K562 (cell line): ENCODE measurements at places on chromosomes 6 and 20. TPM values are rescaled to one million over a fixed set of nuclear protein-coding genes. Genes with fewer than 3 reads are reported as not detected.

GRCh38 chr20:56816349-56816748, 187.2 kb downstream of the TFAP2C start:
- DNase-seq: no peak

CST1 gene
- total RNA-seq: not detected in 2 replicates

MCUR1 gene
- 60.2 and 62.6 TPM in 2 replicates for total RNA-seq

OR2B2 gene
- total RNA-seq: not detected in 2 replicates

DNA sequence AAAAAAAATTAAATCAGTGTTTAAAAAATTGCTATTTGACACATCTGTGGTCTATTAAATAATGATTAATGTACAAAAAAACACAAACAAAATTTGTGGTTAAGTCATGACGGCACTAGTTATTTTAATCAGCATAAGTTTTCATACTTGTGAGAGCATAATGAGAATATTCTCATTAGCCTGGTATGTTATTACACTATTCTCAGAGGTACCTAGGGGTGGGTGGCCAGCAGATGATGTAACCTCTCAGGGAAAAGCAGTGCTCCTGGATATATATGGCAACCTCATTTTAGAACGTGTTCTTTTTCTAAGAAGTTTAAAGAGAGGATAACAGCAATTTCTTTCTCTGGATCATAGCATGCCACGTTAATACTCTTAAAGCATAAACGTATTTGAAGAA, 109.2 kb downstream of the GJA1 start:
- no peak for DNase-seq

DNA sequence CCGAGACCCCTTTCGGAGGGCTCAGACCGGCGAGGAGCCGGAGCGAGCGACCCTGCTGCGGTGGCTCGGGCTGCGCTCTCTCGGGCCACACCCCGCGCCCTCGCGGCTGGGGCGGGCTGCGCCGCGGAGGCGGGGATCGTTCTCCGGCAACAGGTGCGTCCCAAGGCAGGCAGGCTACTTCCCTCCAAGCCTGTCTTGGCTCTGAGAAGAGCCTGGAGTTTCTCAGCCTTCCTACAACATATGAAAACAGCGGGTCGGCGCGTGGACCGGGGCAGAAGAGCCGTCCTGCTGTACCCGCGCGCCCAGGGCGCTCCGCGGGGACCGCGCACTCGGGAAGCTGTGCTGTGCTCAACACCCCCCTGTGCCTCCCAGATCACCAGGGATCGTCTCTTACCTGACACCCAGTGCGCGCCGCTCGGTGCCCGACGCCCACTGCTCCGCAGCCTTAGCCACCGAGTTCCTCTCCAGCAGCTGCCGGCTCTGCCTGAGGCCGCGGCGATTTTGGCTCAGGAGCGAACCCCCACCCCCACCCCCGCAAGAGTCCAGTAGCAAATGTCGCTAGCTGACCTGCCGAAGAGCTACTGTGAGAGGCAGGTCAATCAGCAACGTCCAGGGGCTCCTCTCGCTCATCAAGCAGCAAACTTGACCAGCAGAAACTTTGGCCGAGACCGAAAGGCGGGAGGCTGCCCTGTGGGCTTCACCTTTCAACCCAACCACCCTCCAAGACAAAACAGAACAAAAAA, 3.7 kb upstream of the OLIG3 start:
- no peak for DNase-seq

NR2E1 gene
- total RNA-seq: not detected in 2 replicates

DNA sequence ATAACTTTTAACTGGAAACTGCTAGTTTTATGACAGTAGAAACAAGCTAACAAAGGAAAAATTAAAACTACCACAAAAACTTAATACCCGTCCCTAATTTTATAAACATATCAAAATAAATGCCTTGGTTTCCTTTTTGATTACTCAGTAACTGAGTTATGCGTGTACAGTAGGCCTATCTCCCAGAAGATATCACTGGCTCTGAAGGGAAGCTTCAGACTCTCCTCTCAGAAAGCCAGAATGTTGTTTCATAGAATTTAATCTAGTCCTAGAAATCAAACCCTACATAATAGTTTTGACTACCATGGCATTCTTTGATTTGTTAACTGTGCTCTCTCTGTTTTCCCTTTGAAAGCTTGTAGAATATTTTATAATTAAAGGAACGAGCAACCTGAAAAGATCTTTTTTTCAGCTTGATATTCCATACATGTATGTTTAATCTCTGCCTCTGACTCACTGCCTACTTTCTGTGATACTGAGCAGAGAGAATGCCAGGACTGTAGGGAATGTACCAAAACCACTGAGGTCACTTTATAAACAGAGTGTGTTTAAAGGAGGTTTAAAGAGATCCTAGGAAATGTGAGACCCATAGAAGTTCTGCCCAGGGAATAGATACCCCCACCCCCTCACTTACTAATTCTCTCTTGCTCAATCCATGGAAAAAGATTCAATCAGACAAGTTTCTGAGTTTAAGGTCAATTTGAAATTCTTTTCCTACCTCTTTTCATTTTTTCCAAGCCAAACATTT, 311.5 kb downstream of the HDGFL1 start:
- DNase-seq: no peak

GRCh38 chr20:7859356-7859802, 80.9 kb downstream of the HAO1 start:
- peak; percentile 4 for DNase-seq

GRCh38 chr20:43383026-43383795, 74.5 kb upstream of the SRSF6 start:
- no peak for DNase-seq

DNA sequence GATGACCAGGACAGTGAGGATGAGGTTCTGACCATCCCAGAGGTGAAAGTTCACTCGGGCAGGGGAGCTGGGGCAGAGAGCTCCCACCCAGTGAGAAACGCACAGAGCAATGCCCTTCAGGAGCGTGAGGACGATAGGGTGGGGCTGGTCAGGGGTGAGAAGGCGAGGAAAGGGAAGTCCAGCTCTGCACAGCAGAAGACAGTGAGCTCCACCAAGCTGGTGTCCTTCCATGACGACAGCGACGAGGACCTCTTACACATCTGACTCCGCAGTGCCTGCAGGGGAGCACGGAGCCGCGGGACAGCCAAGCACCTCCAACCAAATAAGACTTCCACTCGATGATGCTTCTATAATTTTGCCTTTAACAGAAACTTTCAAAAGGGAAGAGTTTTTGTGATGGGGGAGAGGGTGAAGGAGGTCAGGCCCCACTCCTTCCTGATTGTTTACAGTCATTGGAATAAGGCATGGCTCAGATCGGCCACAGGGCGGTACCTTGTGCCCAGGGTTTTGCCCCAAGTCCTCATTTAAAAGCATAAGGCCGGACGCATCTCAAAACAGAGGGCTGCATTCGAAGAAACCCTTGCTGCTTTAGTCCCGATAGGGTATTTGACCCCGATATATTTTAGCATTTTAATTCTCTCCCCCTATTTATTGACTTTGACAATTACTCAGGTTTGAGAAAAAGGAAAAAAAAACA, 16.6 kb upstream of the SLC22A1 start:
- DNase-seq: no peak

GRCh38 chr6:137832110-137832509, 34.9 kb upstream of the TNFAIP3 start:
- DNase-seq: peak; percentile 70

- DNase-seq: no peak
Observed at GRCh38 chr6:69933239-69933638, 66.9 kb downstream of the COL19A1 start.

PDRG1 gene
- 25.2 and 26.1 TPM in 2 replicates for total RNA-seq

MYCT1 gene
- total RNA-seq: not detected in 2 replicates

THBD gene
- total RNA-seq: 0.47 and 0.49 TPM in 2 replicates

DNA sequence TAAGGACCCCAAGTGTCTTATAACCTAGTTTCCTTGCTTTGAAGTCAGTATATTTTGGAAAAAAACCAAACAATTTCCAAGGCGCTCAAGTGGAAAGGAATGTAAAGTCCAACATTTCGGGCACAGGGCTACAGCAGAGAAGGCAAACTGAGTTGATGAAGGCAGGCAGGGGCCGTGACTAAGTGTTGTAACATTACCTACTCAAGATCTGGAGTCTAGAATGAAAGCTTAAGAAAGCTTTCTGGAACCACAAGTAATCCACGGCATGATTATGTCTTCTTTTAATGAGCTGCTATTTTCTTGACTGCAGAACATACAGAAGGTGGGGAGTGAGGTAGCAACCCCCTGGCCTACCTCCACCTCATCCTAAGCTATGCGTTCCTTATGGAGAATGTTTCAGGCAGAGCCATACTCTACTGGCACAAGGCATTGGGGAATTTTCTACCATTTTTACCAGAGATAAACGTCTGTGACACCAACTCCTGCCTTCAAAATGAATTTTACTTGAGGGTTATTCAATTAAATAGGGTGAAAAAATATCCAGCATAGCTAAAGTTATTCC, 4.3 kb downstream of the PPP1R10 start:
- DNase-seq: no peak

C6orf141 gene
- total RNA-seq: not detected in 2 replicates

CPNE5 gene
- total RNA-seq: 0.47 and 0.49 TPM in 2 replicates

- no peak for DNase-seq
Observed at GRCh38 chr20:1951436-1952115, 42.3 kb downstream of the PDYN start.

LKAAEAR1 gene
- total RNA-seq: not detected in 2 replicates

DNA sequence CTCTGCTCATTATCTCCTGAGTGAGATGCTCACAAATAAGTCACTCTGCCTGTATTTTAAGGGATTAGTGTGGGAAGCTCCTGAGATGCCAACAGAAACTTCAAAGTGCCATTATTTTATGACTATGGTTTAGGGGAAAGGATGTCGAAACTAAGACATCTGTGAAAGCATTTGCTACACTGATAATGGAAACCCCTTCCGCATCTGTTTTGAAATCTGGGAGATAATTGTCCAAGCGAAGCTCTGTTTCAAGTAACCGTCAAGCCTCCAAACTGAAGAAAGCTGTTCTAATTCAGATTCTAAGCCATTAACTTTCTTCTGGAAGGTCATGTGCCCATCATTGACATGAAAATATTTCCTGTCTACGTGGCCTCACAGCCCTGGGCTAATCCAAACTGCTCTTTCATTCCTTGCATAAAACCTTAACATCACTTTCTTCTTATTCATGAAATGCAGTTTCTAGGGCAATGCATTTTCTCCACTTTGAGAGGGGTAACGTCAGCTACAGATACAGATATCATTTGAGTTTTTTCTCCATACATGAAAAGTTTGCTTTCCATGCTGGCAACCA, 932.0 kb downstream of the C6orf118 start:
- DNase-seq: peak; percentile 37

- no peak for DNase-seq
Observed at GRCh38 chr20:37928996-37929682, 26.2 kb downstream of the VSTM2L start.

DNA sequence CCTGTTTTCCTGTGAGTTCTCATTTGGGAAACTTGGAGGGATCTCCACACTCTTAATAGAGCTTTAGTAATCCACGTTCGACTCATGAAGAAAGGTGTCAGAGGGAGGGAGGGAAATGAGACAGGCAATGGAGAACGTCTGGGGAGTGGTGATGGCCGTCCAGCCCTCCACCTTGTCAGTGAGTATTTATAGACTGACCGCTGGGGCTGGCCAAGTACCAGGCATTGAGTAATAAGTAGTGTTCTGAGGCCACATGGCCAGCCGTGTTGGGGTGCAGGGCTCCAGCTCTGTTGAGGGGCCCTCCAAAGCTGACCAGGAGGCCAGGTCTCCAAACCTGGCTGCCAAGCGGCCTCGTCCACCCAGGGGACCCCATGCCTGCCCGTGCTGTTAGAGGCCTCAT, 11.3 kb upstream of the DSN1 start:
- no peak for DNase-seq

DNA sequence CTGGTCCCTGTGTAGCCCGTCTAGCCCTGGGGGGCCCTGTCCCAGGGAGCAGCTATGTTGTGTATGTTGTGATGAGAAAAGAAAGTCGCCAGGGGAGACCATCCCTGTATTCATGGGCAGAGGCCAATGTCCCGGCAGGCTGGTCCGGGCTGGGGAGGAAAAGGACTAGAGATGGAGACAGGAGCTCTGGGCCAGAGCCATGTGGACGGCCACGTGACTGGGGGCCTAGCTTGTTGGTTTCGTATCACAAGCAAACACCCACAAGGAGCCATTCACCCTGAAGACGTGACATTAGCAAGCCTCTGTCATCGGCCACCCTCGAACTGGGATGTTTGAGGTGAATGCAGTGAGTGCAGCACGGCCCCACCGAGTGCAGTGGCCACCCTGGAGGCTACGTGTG, 2.9 kb upstream of the HRH3 start:
- no peak for DNase-seq

DNA sequence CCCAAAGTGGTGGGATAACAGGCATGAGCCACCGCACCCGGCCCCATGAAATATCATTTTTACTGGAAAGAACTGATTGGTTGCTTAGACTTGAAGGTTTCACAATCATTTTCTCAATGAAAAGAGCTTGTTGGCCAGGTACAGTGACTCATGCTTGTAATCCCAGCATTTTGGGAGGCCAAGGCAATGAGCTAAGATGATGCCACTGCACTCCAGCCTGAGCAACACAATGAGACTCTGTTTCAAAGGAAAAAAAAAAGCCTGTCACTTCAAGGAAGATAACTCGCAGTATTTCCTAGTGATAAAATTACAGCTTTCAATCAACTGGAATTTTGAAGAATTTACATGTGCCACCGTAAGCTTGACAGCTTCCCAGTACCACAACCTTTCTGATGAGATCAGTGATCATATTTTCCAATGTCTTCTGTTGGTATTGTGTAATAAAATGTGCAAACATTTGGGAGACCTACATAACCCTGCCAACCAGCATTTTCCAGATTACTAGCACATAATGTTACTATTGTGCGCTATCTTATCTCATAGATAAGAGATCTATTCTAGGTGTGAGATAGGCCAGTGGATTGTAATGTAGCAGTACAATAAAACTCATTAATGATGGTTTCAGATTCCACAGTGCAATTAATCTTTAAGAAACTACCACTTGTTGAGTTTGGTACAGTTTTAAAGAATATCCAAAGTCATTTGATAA, 7.2 kb downstream of the PNLDC1 start:
- DNase-seq: no peak

GRCh38 chr6:83215131-83216047, 22.2 kb downstream of the RWDD2A start:
- peak; percentile 41 for DNase-seq

DNA sequence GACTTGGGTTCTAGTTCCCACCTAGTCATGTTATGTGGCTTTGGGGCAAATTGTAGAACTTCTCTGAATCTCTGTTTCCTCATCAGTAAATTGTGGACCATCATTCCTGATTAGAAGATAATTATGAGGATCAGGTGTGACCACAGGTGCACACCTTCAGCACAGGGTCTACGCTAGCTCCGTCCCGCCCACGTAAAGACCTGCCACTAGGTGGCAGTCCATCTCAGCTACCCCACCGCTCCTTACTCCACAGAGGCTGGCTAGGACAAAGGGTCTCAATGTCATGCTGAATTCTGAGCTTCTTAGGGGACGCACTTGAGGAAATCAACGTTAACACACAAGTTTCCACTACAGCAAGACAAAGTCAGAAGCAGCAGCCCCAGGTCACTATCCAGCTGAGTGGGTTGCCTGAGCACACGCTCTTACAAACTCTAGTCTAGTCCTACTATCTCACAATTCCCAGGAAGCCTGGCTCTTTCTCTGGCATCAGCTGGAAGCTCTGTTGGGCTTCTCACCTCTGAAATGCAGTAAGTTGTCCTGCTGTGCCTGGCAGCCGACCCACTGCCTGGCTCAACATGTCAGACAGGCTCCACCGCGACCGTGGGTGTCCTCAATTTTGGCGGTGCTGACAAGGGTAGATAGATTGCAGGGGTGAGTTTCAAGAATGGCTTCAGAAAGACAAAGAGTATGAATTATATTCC, 2.0 kb upstream of the PLCG1 start:
- DNase-seq: peak; percentile 64

PTK6 gene
- not detected in 2 replicates for total RNA-seq

IRF4 gene
- 0.33 and 1.3 TPM in 2 replicates for total RNA-seq
